ENCODE measurements at places on chromosomes 12 and 14. TPM values are rescaled to one million over a fixed set of nuclear protein-coding genes. Genes with fewer than 3 reads are reported as not detected.

The SPIC gene
- not detected for polyA plus RNA-seq

The CLEC1B gene
- polyA plus RNA-seq: 3.3 TPM

The BDKRB2 gene
- 3.4 TPM for polyA plus RNA-seq

The HHIPL1 gene
- 1.8 TPM for polyA plus RNA-seq

The ITGA7 gene
- 24.3 TPM for polyA plus RNA-seq

All from right renal pelvis (tissue), 4 donors.